ENCODE measurements at places on chromosomes 2 and 18. TPM values are rescaled to one million over a fixed set of nuclear protein-coding genes. Genes with fewer than 3 reads are reported as not detected.

RGPD8 gene
- 1.2 TPM for total RNA-seq

DOCK10 gene
- 36.8 TPM for total RNA-seq

DSG1 gene
- not detected for total RNA-seq

TUBA4A gene
- total RNA-seq: not detected

RAPH1 gene
- total RNA-seq: 5.5 TPM

RGPD4 gene
- 0.08 TPM for total RNA-seq

CD302 gene
- total RNA-seq: 12.0 TPM

ITPRIPL1 gene
- 6.7 TPM for total RNA-seq

ASB18 gene
- not detected for total RNA-seq

CPS1 gene
- 15.6 TPM for total RNA-seq

ASAP2 gene
- total RNA-seq: 16.1 TPM

VSNL1 gene
- total RNA-seq: 0.08 TPM

TBR1 gene
- not detected for total RNA-seq

ABCG5 gene
- total RNA-seq: 0.08 TPM

HNMT gene
- 55.4 TPM for total RNA-seq

ABCG8 gene
- not detected for total RNA-seq

REG1B gene
- total RNA-seq: not detected
